ENCODE measurements at places on chromosomes 12 and 14.

- no peak for DNase-seq
Observed at GRCh38 chr14:22531451-22532344, 57.3 kb downstream of the DAD1 start.

GRCh38 chr12:127162307-127162706, 1104.7 kb upstream of the TMEM132C start:
- DNase-seq, result no peak

DNA sequence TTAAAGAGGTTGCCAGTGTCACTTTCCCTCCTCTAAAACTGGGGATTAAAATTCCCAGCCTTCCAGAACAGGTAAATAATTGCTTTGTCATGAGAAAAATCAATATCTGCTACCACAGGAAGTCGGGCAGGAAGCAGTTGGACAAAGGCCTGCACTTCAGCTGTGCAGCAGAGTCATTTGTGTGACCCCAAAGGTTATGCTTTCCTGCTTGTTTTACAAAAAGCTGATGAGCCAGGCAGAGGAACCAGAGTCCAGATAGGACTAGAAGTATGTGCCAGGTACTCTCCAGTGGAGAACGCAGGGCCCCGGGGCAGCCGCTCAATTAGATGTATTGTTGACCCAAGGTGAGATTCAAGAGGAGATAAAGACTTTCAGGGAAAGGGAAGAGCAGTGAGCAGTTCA, 117.1 kb upstream of the FRMD6 start:
- DNase-seq, result no peak

- no peak for DNase-seq
Observed at GRCh38 chr14:39339003-39339402, 93.2 kb downstream of the FBXO33 start.

DNA sequence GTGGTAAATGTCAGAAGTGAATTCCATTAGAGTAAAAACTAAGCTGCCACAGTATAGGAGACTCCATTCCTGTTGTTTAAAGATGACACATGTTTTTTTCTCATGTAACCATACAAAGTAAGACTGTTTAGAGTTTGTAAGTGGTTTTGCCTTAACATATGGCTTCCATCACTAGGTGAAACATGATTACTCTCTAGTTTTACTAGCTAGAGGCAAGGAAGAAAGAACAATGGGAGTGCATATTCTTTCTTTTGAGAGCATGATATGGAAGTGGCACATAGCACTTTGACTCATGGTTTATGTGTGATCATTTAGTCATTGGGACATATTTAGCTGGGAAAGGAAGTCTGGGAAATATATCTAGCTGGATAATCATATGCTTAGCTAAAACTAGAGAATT, 7.7 kb downstream of the ATF7IP start:
- DNase-seq, result no peak

GRCh38 chr12:118541934-118542333, 165.6 kb downstream of the SUDS3 start:
- DNase-seq, result no peak

DNA sequence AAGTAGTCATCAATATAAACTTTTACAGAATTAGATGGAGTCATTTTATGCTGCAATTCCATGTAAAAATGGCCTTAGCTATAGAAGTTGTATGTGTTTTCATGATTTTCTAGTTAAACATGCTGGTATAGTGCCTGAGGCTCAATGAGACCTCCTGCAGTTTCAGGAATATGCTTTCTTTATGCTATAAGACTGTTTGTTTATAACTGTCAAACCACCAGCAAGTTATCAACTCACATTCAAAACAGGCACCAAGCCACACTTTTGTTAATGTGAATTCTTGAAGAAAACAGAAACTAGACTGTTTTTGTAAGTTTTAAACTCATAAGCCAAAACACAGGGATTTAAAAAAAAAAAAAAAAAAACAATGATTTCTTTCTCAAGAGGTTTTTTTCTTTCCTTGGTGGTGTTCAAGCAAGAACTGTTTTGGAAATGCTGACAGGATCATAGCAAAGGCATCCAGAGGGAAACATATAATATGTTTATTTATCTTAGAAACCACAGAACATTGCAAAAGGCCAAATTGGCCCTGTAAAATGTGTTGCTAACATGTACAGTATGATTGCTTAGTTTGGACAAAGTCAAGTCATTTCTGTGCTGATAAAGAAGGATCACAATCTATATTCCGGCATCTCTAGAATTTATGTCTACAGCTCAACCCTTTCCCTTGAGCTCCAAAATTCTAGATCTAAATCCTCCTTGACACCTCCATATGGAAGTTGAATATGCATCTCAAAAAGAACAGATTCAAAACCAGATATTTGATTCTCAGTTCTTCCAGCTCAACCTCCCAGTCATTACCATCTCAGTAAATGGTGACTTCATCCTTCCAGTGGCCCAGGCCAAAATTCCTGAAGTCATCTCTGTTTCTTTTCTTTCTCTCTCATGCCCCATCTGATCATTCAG, 29.0 kb upstream of the LUM start:
- peak; percentile 43 for DNase-seq

DNA sequence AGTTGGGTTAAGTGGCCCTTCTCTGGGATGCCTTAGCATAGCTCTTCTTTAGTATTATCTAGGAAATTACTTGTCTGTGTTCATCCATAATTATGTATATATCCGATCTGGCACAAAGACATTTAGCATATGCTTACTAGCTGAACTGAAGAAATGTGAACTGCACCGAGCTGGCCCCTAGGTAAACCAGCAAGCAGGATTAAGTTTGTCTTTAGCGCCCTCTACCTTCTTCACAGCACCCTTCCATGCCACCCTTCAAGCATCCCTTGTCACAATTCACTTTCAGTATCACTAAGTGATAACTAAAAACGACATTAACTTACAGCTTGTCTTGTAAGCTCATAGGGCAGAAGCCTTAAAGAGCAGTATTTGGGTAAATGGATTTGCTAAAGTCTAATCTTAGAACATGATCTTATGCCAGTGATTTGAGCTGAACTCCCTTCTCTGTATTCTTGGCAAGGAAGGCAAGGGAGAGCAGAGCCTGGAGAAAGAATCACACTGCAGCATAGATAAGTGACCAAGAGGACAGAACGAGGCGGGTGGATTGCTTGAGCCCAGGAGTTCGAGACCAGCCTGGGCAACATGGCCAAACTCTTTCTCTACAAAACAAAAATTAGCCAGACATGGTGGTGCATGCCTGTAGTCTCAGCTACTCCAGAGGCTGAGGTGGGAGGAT, 2.6 kb upstream of the HAL start:
- peak; percentile 64 for DNase-seq

Measured in AG08396 (cell line).